ENCODE measurements at places on chromosomes 1 and 21.

GRCh38 chr21:29085106-29085752, 11.8 kb upstream of the CCT8 start:
- DNase-seq = no peak

- no peak for DNase-seq
Observed at GRCh38 chr1:97500760-97501159, 420.1 kb downstream of the DPYD start.

DNA sequence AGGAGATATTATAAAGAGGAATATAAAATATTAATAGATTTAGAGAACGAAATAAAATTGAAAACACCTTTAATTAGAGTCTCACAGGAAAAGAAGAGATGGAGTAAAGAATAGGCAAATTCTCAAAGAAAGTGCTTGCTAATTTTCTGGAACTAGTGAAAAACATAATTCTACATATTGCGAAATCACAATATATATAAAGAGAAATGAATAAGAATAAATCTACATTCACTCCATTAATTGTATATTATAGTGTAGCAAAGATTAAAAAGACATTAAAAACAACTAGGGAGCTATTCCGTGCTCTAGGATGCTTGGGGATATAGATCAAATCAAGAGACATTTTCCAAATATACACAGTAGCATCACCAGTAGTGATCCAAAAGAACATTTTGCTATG, 685.2 kb upstream of the NCAM2 start:
- no peak for DNase-seq

- DNase-seq = no peak
Observed at GRCh38 chr1:164838786-164839185, 279.8 kb downstream of the PBX1 start.

- no peak for DNase-seq
Observed at GRCh38 chr1:179141592-179142251, 59.9 kb downstream of the TOR3A start.

DNA sequence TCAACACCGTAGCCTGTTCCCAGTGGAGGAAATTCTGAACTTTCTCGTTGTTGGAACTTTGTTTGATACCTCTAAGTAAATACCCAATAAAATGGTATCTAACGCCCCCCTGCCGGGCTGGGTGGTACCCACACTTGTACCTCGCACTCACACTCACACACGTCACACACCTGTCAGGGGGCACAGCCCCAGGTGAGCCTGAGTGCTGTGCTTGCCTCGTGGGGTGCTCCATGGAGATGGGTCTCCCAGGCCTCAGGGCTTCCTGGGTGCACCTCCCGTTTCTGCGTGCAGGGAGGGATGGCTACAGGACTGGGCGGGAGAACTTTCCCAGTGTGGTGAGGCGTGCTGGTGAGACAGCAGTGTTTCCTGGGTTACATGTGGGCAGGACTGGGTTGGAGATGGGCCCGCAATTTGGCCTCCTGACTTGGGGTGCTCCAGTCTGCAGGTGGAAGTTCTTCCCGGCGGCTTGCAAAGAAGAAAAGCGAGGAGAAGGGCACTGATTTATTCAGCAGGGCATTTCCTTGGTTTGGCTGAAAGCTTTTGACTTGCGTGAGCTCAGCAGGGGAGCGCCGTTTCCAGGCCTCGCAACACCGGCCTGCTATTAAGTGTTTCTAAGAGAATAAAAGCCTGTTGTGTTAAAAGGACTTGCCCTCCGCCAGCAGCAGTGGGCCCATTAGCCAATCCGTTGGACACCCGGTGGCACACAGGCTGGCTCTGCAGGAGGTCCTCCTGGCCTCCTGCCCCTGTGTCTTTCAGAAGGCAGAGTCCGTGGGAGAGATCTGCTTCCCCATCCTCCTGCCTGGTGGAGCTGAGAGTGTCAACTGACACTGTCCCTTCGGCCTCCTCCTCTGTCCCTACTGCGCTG, 79.7 kb downstream of the KIF26B start:
- DNase-seq = no peak

DNA sequence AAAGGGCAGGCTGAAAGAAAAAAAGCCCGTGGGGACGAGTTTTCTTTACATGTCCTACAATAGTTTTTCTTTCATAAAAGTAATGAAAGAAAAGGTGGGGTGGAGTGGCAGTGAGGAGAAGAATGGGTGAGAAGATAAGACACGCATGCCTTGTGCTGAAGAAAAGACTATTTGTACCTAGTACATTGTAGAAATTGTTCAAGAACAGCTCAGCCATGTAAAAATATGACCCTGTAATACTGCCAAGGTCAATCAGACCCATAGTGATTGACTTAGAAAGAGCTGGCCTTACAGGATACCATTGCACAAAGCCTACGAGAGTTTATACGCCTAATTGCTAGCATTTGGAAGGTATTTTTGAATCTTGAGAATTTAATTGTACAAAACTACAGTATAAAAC, 126.0 kb upstream of the NRIP1 start:
- DNase-seq = no peak

GRCh38 chr1:166673722-166674121, 165.6 kb upstream of the POGK start:
- DNase-seq = no peak

DNA sequence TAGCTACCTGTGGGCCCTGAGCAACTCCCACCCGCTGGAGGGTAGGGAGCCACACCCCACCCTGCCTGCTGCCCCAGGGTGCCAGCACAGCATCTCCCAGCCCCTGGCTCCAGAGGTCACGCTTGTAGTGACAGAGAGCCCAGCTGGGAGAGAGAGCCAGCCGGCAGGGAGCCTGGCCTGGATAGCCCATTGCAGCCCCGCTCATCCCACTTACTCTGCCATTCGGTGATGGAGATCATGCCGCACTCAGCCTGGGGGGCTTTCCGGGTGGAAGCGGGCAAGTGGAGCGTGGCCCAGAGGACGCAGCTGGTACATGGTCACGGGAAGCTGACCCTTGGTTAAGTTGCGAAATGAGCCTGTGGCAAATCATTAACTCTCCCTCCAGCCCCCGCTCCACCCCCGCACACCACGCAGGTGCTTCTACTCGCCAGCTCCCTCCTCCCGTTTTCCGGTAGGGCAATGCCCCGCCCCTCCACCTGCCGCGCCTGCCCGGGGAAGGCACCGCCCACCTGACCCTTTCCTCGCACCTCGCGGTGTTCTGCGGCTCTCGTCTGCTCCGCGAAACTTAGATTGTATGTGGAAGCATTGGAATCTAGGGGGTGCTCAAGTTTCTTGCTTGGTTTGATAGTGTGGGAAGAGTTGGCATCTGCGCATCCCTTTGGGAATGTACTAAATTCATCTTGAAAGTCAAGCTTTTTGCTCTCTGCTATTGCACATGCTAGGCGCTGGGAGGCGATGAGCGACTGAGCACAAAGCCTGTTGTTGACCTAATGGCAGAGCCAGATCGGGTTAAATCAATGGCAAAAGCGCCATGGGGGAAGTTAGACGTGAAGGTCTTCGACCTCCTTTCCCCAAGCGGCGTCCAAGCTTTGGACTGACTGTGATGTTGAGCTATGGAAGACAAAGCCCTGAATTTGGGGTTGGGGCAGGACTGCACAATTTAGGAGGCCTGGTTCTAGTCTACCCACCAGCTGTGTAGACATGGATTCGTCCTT, at the start of gene GOLT1A:
Gene GOLT1A (minus strand): TSS at position 321 of the 995 bp plus-strand sequence. CDS start 82 bp downstream, at position 239.
- DNase-seq = no peak

DNA sequence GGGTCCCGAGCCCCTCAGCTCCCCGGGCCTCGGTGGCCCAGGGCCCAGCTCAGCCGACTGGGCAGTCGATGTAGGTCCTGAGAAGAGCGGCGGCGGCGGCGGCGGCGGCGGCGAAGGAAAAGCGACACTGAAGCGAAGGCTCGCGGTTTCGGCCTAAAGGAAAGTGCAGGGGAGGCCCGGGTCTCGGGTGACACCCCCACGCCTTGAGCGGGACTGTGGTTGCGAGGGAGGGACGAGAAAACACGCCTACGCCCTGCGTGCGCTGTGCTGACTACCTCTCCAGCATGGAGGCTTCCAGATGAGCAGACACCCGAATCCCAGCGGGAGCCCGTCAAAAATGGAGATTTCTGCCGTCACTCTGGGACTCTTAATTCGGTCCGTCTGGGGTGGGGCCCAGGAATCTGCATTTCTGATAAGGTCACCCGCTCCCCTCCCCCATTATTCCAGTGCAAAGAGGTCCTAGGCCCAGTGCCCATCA, 31.2 kb downstream of the DNTTIP2 start:
- peak; percentile 75 for DNase-seq

DNA sequence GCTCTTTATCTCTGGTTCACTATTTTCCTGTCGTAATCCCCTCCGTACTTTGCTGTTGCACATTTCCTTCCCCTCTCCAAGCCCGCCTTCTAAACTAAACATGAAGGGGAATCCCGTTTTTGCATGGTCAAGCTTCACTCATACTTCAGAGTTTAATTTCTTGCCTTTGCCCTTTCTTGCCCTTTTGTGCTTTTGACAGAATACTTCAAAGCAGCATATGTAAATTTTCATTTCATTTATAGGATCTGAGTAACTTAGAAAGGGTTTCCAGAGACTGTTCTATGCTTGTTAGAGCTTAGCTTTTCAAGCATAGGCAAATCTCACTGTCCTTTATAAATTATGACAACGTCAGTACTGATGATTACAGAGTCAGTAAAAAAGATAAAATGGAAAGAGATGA, 27.7 kb downstream of the SPATA45 start:
- DNase-seq = no peak

DNA sequence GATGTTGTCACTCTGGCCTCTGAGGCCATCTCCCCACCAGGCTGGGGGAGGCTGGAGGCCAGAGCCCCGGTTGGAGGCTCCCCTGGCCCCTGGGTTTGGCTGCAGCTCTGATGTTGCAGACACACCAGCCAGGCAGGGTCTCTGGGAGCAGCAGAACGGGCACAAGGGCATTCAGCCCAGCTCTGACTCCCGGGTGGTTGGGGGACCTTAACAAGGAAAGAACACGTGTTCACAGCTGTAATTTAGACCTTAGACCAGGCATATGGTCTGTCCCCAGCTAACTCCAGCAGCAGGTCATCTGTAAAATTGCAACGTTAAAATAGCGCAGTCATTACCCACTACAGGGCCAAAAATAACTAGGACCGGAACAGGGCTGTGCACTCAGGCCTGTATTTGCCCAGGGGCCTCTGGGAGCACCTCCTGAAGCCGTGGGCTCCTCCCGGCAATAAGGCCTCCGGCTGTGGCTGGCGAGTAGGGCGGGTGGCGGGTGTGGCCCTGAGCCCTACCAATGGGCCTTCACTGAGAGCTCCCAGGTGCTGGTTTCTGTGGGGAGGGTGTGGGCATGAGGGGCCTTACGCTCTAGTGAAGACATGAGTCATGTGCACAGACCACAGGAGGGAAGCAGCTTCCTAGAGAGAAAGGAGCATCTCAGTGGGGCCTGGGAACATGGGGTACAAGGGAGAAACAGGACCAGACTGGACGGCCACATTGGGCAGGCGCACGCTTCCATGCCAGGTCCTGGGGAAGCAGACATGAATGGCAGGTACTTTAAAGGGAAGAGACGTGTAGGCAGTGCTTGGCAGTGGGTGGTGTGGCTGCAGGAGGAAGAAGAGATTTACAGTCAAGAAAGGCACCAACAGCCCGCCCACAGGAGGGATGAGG, 6.1 kb downstream of the LDLRAP1 start:
- peak; percentile 65 for DNase-seq

- DNase-seq = no peak
Observed at GRCh38 chr1:183968386-183968785, 69.1 kb downstream of the COLGALT2 start.

- no peak for DNase-seq
Observed at GRCh38 chr1:7432900-7433380, 338.2 kb upstream of the VAMP3 start.

- DNase-seq = no peak
Observed at GRCh38 chr1:47674189-47674588, 236.3 kb downstream of the FOXD2 start.

DNA sequence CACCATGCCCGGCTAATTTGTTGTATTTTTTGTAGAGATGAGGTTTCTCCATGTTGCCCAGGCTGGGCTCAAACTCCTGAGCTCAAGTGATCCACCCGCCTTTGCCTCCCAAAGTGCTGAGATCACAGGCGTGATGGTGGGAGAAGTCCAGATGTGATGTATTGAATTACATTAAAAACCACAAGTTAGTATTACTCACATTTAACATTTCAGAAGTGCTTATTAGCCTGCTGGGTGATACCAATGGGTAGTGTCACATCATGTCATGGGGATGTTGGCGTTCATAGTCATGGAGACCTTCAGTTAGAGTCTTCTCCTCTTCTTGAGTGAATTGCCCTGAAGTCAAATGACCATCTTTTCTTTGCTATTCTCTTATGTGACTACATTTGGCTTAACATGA, 63.6 kb upstream of the VAMP3 start:
- DNase-seq = no peak

DNA sequence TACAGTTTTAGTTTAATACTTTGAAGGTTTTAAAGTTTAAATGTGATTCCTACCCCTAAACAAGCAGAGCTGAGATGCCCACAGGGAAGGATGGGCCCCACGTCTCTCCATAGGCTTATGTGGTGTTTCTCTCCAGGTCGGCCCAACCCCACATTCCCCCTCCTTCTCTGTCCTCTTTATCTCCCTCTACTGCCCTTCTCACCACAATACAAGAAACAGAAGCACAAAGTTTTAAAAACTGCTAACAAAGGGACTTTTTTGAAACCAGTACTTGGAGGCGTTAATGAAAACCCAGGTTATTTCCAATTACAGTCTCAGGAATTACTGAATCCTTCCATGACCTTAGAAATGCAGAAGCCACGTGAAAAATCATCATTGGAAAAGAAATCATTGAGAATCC, 324.0 kb downstream of the NTNG1 start:
- no peak for DNase-seq

DNA sequence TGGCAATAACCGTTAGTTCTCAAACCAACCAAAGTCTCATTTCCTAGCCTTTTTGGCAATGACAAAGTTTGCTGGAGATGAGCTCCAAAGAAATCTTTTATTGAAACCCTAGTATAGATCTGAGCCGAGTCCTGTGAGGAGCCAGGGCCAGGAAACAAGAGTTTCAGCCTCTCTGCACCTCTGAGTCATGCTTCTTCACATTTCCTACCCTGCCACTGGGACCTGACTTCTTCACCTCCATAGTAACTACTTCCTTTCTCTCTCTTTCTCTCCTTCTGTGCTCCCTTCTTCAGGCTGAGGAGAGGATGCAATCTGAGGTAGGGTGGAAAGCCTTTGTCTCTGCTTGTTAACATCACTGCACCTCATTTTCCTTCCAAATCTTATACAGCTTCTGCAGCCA, 38.7 kb upstream of the IPO9 start:
- DNase-seq = no peak

- no peak for DNase-seq
Observed at GRCh38 chr1:198904321-198904720, 265.5 kb downstream of the PTPRC start.

GRCh38 chr1:164921493-164921892, 362.5 kb downstream of the PBX1 start:
- DNase-seq = no peak

GRCh38 chr1:155931332-155932038, 2.7 kb downstream of the KHDC4 start:
- no peak for DNase-seq

DNA sequence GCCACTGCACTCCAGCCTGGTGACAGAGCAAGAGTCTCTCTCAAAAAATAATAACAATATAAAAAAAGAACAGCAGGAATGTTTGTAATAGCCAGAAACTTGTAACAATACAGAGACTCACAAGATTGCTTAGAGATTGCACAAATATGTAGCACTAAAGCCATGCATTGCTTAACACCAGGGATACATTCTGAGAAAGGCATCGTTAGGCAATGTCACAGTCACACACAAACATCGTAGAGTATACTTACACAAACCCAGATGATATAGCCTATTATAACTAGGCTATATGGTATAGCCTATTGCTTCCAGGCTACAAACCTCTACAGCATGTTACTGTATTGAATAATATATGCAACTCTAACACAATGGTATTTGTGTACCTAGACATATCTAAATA, 45.3 kb downstream of the GPATCH2 start:
- no peak for DNase-seq
